Lower lobe of right lung (tissue), 2 donors: ENCODE measurements at places on chromosomes 13 and 19. TPM values are rescaled to one million over a fixed set of nuclear protein-coding genes. Genes with fewer than 3 reads are reported as not detected.

DNA sequence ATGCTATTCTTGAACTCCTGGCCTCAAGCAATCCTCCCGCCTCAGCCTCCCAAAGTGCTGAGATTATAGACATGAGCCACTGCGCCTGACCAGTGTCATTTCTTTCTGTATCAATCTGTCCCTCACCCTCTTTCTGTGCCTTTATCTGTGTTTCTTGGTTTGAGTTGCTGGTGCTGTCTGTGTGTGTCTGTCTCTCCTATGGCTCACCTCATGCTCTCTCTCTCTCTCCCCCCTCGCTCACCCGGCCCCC lies 9.9 kb downstream of the IRF2BP1 start:
- no peak for DNase-seq

The CDX2 gene
- total RNA-seq = not detected

The BRSK1 gene
- 1.0 TPM for total RNA-seq

GRCh38 chr13:21075379-21076249 lies 14.2 kb upstream of the LATS2 start:
- DNase-seq = peak; percentile 66

DNA sequence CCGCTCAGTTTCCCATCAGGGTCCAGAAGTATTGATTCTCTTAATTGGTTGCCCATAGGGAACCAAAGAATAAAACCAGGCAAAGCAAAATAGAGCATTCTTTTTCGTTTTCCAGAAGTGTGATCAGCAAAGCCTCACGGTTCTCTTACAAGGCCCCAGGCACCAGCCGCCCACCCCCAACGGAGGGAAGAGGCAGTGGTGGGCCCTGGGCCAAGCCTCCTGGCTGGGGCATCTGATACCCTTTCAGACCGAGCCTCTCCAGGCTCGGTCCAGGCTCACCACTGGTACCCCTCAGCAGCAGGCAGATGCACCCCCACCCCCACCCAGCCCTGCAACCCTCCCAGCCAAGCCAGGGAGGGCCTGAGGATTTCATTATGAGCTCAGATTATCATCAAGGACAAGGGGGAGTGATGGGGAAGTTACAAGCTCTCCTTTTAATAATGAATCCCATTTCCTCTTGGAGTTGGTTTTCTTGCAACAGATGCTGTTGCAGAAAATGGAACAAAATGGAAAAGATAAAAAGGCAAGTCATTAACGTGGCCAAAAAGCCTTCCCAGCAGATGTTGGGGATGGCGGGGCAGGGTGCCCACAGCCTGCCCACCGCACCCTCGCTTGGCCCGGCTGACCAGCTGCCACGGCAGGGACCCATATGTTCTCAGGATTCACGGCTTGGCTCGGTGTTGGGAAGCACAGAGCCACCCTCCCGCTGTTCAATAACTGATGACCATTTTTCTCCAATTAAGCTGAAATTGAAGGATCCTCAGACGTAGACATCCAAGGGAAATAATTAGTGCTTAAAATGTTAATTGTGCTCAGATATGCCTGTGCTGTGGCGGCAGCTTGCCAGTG lies 45.9 kb upstream of the KCTD15 start:
- DNase-seq = no peak
